NCI-H524 (cell line): ENCODE measurements at places on chromosomes 3 and 15.
A peak's percentile ranks its signal among the peaks of the same experiment; 100 is the strongest.

- no peak for DNase-seq
These were observed 16.9 kb downstream of the POPDC2 start for GRCh38 chr3:119643528-119643927.

GRCh38 chr3:180680097-180680430, 775 bp upstream of the CCDC39 start:
- DNase-seq, result peak; percentile 76

DNA sequence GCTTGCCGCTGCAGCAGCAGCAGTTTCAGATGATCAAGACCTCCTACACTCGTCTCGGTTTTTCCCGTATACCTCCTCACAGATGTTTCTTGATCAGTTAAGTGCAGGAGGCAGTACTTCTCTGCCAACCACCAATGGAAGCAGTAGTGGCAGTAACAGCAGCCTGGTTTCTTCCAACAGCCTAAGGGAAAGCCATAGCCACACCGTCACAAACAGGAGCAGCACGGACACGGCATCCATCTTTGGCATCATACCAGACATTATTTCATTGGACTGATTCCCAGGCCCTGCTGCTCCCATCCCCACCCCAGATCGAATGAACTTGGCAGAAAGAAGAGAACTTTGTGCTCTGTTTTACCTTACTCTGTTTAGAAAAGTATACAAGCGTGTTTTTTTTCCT, 17.6 kb downstream of the CALML4 start:
- DNase-seq, result no peak

GRCh38 chr3:49602877-49603411, 48.7 kb downstream of the BSN start:
- no peak for DNase-seq

DNA sequence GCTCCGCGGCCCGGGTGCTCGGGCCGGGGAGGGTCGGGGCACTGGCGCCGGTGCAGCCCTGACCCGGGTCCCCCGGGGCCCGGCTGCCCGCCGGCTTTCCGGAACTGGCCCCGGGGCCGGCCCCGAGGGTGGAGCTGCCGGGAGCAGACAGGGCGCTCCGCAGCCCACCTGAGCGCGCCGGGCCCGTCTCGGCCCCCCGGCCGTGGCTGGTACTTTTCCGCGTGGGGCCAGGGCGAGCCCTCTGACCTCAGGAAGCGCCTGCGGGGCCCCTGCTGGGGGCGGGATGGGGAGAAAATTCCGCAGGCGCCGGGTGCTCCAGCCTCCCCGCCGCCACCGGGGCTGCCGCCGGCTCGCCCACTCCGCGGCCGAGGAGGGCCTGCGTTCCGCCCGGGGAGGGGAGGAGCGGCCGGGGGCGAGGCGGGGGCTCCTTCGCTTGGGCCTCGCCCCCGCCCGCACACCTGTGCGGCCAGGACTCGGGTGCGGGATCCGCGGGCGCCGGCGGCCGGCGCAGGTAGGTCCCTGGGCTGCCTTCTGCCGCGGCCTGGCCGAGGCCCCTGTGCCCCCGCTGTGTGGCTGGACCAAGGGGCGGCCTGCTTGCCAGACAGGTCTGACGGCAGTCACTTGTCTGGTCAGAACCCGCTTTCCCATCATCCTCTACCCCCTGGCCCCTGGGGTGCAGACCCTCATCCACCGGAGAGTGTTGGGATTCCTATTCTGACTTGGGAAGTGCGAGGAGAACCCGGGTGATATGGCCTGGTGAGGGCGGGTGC, 3.5 kb downstream of the FURIN start:
- DNase-seq, result peak; percentile 37
